ENCODE measurements at places on chromosomes 5 and 9.

DNA sequence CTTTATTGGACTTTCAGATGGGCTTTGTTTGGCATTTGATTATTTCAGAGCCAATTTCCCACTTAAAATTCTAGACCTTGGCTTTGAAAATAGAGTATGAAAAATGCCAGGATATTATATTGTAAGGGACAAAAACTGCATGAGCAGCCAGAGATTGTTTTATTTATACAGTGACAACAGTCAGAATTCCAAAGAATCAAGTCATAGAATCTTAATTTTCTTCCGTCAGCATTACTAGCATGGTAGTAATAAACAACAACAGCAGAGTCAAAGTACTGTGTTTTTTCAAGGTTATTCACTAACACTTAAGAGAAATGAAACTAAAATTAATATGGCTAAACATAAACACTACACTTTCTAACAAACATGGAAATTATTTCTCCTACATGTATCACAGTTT is 52.2 kb downstream of the MLLT3 start:
- no peak for DNase-seq

DNA sequence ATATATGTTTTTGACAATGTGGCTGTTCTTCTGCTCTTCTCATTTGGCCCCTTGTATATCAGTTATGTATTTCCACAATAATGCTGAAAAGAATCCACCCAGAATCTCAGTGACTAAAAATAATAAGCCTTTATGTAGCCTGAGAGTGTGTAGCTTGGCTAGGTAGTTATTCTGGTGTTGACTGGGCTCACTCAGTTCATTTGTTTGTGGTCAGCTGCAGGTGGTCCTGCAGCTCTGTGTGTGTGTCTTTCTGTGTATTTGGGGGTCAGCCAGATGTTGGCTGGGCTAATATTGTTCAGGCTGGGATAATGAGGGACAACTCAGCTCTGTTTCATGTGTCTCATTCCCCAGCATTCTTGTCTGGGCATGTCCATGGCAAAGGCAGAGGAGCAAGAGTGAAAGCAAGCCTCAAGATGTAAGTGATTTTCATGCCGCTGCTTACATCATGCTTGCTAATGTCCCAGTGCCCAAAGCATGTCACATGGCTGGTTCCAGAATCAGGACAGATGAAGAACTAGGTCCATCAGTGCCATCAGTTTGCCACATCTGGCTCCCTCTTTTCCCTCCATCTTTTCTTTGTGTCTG is 162.8 kb downstream of the KCTD16 start:
- no peak for DNase-seq

DNA sequence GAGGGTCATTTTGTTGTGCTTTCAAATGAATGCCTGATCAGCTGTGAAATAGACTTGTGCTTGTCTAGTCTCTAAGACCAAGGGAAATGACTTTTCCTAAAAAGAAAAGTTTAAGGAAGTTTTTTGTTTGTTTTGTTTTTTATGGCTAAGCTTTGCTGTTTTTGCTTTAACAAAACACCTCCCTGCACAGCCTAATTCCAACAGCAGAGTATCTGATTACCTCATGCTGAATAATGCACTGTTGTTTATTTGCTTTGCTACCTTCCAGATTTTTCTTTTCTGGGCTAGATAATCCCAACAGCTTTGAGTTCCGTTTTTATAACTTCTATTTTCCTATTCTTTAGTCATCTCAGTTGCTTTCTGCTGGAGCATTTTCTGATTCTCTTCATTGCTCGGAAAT is 95.8 kb downstream of the AOPEP start:
- DNase-seq = no peak

DNA sequence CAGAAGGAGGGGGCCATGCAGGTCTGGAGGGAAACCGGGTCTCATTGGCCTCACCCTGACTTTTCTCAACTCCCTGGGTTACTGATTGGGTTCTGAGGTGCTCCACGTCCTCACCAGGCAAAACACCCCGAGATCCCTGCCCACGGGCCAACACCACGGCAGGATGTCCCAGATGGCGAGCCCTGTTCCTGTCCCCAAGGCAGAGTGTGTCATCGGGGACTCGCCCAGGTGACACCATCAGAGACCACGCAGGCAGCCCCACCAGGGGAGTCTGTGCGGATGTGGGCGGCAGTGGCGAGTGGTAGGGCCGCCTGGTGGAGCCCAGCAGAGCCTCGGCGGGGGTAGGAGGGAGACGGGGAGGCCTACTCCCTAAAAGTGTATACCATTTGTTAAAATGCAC is 59.0 kb upstream of the UBAC1 start:
- DNase-seq = no peak

DNA sequence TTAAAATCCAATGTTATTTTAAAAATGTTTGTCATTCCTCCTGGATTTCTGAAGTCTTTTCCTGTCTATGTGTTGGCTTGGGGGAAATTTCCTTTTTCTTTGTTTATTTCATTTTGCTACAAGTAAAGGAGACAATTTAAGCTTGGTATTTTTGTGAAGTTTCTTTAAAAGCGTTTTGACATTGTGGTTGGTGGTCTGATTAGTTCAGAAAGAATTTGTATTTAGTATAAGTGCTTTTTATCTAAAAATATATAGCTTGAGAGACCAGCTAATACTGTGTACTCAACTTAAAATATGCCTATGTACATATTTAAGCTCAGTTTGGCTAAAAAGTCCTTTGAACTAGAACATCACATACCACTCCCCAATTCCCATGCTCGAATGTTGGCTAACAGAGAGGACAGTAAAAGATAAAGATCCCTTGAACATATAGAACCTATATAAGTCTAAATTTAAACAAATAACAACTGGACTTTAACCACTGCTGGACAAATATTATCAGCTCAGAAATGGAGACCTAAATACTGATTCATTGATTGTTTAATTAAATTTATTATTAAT is 237.6 kb downstream of the TLE4 start:
- no peak for DNase-seq

- DNase-seq = no peak
Measured at GRCh38 chr9:115494393-115494792, 376.4 kb upstream of the TNC start.

DNA sequence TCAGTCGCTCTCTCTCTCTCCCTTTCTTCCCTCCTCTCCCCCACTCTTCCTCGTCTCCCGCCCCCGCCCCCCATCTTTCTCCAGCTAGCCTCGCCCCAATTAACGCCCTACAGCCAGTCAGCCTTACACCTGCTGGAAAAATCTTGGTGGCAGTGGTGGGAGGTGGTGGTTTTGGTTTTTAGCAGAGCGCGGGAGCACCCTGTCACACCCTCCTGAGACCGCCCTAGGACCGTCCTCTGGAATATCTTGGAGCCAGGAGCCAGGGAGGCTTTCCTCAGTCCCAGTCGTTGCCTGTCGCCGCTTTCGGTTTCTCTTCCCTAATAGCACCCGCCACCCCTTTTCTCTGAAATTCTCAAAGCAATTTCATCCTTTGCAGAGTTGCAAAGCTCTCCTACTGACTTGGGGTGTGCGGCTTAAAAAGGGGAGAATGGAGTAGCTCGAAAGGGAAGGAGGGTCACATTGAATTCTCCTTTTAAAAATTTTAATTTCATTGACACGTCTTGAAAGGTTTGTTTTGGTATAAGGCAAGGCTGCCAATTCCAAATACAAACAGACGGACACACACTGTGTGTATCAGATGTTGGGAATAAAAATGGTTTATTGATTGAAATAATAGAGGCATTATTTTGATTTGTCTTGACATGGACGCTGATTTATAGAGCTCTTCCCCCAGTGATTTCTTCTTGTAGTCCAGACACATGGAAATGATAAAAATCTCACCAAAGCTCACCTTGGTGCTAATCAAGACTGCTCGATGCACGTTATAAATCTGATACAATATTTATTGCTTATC is 301.3 kb downstream of the PARP8 start:
- no peak for DNase-seq

GRCh38 chr5:33936381-33937016 is at the start of gene RXFP3:
Gene RXFP3 (plus strand): TSS chr5:33936386. CDS start chr5:33936741, 355 bp downstream.
- no peak for DNase-seq

- no peak for DNase-seq
Measured at GRCh38 chr5:149951138-149951749, 6.7 kb upstream of the PDE6A start.

GRCh38 chr5:111223101-111223786 is 940 bp upstream of the CAMK4 start:
- DNase-seq = no peak

DNA sequence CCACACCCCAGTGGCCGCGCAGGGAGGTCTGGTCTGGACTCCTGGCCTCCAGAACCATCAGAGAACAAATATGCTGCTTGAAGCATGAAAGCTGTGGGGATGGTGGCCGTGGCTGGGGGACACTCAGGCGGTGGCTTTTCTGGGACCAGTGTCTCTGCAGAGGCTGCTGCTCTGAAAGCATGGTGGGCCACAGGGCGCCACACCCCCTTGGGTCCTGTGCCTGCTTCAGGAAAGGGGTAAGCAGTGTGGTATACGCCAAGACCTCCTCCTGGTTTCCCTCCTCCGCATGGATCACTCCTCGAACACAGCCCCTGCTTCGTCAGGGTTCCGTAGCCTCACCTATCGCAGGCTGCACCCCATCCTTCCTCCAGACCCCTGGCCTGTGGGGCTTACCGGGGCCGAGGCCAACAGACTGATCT is 19.7 kb upstream of the TERT start:
- no peak for DNase-seq

GRCh38 chr9:33170464-33171415 is 3.6 kb upstream of the B4GALT1 start:
- DNase-seq = no peak

DNA sequence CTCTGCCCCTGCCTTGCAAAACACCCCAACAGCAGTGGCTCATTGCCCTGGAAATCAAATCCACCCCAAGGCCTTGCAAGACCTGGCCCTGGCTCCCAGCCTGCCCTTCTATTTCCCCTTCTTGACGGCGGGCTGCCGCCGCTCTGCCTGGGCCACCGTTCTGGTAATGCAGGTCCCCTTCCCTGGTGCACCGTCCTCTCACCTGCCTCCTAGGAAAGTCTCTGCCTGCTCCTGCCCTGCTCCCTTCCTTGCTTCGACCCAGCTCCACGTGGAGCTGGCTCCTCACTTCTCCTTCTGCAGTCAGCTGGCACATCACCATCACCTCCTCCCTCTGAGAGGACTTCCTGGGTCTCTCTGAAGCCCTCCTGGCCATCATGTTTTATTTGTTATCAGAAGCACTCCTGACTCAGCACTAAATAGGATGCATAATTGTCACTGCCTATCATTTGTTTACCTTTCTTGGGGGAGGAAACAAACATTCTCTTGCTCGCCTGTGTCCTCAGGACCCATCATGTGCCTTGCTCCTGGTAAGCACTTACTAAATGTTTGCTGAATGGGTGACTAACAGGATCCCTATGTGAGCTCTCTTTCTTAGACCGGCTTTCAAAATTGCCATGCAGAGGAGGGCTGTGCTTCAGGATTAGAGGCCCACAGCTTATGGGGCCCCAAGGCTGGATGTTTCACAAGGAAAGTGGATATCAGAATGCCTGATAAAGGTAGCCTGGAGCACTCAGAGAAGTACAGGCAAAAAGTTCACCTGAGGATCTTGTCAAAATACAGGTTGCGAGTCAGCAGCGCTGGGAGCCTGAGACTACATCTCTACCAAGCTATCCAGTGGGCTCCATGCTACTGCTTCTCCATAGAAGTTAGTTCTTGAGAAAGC is 19.6 kb upstream of the C5orf47 start:
- DNase-seq = no peak

DNA sequence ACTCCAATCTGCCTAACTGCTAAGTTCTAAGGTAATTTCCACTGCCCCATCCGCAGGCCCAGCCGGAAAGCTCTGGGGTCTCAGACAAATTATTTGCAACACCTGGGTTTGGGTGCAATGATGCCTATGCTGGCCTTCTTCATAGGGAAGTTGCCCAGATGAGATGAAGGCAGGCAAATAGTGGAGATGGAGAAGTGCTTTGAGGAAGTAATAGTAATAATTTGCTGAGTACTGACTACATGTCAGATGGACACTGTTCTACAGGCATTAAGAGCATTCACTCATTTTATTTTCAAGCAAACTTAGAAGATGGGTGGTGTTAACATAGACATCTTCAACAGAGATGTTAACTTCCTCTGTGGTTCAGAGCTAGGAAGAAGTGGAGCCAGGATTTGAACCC is 3.8 kb downstream of the PCDH12 start:
- no peak for DNase-seq

- DNase-seq = no peak
Measured at GRCh38 chr5:156475182-156476157, 148.5 kb downstream of the SGCD start.

DNA sequence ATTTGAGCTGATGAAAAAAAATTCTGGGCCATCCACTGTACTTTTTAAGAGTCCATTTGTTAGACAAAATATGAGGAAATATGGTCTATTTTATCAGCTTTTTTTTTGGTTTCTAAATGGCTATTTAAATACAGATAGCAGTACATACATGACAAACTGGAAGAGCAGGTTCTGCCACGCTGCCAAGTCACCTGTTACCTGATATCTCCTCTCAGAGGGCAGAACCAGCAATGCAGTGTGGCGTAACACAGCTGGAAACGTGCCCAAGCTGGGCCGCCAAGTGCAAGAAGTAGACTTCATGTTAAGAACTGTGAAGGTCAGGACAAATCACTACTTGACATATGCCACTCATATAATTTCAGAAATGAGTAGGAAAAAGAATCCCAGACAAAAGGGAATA is 8.1 kb downstream of the MCIDAS start:
- no peak for DNase-seq

All from stimulated activated CD4-positive, alpha-beta T cell treated with anti-CD3 and anti-CD28 coated beads, Interleukin-2, amount 100 ng/mL, for 4 hours (primary cell).